Left renal pelvis (tissue), 4 donors: ENCODE measurements at places on chromosomes 5 and 9.

DNA sequence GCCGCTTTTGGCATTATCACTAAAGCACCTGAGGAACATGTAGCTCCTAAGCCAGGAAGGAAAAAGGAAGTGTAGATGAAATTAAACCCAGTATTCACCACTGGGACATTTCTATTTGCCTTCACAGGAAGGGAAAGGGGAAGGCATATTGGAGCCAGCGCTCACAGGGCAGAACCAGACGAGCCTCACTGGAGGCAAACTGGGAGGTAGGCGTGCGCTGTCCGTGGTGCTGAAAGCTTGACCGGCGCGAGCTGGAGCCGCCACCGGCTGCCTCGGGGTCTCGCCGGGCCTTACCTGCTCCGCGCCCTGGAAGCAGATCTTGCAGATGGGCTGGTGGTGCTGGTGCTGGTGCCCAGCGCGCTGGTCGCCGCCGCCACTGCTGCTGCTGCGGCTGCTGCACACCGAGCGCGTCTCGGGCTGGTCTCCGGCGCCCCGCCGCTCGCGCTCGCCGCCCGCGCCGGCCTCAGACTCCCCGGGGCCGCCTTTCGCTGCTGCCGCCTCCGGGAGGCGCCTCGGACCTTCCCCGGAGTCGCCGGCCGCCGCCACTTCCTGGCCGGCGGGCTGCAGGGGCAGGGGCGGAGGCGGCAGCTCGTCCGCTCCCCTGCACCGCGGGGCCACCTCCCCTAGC is 732 bp downstream of the MARCHF11 start:
- peak; percentile 77 for DNase-seq

- no peak for DNase-seq
Measured at GRCh38 chr5:18771097-18771610, 1136.9 kb downstream of the TAF11L14 start.

DNA sequence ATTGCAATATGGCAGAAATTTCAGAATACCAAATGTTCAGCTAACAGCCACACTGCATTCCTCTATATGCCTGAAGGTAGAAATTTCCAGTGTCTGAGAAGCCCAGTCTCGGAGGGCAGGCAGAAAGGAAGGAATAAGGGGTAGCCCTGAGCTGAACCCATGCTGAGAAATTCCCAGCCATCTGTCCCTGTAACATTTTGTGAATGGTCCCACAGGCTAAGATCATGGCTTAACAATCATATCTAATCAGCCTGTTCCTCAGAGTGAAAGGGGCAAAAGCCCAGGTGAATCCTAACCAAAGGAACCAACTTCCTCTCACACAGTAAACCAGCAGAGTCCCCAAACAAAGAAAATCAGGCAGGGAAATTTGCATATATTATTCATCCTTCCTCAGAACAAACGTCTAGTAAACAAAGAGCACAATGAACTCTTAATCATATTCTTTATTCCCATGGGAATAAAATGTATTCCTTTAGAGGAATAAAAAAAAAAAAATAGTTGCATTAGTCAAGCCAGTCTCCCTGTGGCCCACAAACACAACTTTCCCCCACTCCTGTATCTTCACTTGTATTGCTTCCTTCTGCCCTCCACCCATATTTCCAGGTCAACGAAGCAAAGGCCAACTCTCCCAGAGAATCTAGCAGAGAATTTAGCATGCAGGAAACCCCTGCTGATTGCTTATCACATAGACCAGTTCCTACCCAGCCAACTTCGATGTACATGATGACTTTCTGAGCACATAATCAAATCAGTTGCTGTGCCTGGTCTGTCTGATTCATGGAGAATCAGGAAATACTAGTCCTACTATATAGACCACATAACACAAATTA is 257.6 kb downstream of the FAM114A2 start:
- DNase-seq, result no peak

DNA sequence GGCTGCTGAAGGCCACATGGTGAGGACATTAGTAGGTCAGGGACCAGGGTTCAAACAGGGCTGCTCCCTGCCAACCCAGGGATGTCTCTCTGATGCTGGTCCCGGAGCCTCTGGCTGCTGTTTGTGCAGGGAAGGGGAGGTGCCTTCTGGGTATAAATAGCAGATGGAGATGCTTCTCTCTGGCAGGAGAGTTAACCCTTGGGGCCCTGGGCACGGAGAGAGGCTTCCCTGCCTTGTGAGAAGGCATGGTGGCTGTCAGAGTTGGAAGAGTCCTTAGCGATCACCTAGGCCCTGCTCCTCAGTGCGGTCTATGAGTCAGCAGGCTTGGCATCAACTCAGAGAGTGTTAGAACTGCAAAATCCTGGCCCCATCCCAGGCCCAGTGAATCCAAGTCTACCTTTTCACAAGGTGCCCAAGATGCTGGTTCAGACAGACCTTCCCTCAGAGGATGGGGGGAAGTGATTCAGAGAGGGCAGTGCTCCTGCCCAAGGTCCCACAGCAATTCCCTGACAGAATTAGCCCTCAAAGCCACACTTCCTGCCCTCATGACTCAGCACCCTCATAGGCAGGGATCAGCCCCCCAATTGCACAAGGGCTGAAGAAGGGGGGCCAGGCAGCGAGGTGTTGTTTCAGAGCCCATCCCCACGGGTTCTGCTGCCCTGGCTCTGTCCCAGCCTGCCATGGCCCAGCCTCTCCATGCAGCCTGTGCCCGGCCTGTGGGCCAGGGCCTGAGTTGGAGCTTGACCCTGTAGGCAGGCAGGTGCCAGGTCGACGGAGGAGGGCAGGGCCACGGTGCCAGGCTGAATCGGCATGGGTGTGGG is 25.6 kb downstream of the CAMK2A start:
- no peak for DNase-seq

DNA sequence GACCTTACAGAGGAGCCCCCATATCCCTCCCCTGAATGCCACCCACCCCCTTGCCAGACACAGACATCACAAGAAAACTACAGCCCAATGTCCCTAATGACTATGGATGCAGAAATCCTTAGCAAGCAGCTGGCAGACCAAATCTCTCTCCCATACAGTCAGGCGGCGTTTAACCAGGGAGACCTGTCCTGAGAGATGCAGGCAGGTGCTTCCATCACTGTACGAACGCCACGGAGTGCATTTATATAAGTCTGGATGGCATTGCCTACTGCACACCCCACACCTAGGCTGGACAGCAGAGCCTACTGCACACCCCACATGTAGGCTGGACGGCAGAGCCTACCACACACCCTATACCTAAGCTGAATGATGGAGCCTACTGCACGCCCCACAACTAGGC is 34.4 kb upstream of the SARDH start:
- no peak for DNase-seq

- no peak for DNase-seq
Measured at GRCh38 chr9:134671341-134672113, 29.9 kb downstream of the COL5A1 start.

DNA sequence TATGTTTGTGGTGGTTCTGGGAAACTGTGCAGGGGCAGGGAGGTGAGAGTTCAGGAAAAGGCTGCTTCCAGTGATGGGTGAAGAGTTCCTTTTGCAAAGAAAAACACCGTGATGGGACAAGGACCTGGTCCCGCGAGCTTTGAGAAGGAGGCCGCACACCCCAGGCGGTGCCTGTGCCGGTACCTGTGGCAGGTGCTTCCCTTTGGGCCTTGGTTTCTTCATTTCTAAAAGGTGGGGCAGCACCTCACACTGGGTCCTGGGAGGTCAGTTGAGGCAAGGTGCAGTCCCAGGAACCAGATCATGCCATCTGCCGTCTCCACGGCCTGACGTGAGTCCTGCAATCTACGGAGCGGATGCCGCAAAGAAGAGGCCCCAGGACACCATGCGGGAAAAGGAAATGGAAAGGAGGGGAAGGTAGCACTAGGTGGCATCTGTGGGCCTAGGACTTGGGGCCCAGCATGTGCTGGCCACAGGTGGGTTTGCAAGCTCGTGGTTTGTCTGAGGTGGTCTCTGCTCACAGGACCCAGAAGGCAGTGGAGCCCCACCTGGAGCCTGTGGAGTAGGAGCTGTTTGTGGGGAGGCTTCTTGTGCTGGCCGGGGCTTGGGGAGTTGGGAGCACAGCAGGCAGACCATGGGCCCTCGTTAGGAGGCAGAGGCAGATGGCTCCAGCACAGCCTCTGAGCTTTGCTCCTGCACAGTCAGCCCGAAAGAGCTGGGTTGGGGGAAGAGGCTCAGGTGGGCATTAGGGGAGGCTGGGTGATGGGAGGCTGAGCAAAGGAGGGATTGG is 131.6 kb downstream of the CACNA1B start:
- DNase-seq, result no peak

DNA sequence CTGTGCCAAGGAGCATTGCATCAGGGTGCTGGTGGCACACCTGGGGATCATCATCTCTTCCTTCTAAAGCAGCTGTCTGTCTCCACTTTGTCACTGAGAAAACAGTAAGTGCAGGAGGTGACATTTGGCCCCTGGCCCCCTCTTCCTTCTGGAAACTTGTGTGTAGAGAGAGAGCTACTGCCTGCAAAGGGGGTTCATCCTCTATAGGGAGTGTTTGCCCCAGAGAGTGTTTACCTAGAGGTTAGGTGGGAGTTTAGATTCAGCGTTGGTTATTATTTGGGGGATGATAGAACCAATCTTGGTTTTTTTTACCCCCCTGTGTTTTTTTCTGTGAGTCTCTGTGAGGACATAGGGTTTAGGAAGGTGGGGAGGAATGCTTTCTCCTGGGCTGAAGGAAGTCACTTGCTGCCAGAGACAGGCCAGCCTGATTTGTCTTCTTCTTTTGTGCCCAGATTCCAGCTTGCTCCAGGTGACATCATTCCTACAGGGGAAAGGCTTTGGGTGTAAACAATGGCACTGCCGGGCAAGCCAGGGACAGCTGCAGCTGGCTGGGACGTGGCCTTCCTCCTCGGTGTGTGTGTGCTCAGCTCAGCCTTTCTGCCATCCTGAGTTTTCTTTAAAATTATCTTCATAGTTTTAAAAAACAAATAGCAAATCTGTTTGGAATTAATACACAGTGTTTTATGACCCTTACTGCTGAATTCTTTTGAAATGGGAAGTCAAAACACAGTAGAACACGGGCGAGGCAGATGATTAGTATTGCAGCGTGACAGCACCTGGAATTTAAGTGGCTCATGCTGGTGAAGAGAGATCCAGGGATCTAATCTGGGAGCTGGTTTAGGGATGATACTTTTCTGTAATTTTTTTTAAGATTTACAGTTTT is 24.5 kb downstream of the PRRC2B start:
- no peak for DNase-seq

GRCh38 chr5:132211787-132212186 is 15.9 kb downstream of the P4HA2 start:
- DNase-seq, result no peak
